NCI-H1092 treated with DMSO at 0.1 percent for 48 hours (cell line): ENCODE measurements at places on chromosomes 3 and 15.

DNA sequence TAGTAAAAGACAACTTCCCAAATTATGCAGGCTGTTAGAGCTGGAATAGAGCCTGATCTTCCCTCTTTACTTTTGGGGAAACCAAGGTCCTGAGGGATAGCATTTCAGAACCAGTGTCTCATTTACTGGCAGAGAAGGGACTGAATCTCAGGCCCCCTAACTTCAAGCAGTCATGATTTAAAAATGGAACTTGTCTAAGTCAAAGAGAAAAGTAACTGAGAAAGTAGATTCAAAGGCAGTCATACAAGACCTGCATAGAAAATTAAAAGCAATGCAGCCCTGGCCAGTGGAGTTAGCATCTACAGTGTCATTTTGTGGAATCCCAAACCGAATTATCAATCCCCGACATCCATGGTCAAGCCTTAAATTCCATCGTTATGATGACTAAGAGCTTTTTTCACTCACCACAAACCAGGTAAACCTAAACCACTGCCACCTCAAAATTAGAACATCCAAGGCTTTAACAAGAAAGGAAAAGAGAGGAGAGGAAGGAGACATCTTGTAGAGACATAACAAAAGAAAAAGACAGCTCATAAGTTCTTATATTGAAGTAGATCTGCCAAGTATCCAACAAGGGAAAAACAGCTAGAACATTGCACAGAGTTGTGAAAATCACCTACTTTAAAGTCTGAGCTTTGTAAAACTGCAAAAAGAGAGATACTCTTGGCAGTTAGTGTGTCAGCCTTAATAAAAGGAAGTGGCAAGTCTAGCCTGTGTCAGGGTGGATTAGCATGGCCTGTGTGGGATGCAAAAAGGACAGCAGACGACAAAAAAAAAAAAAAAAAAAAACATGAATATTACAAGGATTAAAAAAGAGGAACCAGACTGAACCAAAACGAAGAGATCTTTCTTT, 54.1 kb upstream of the CCR2 start:
- no peak for DNase-seq

DNA sequence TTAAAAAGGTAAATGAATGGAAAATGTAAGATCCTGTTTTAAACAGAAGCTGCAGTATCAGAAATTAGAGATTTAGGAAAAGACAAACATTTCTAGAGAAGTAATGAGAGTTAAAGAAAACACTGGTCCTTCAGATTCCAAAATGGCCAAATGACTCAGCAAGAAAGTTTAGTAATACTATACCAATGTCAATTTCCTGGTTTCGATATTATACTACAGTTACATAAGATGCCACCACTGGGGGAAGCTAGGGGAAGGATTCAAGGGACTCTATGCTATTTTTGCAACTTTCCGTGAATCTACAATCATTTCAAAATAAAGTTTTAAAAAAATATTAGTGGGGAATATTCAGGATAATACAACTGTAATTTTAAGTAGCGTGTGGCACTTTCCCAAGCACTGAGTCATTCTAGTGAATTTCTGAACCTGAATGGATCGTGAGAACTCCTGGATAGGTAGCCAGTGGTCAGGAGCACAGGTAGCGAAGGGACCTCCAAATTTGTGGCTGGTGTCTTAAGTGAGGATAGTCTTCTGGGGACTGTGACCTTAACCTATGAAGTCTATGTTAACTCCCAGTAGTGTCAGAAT, 37.6 kb downstream of the TMCC1 start:
- DNase-seq = no peak

- no peak for DNase-seq
Observed at GRCh38 chr3:158569794-158570193, 1.2 kb upstream of the MLF1 start.

GRCh38 chr3:170542704-170543103, 43.2 kb downstream of the SLC7A14 start:
- no peak for DNase-seq

DNA sequence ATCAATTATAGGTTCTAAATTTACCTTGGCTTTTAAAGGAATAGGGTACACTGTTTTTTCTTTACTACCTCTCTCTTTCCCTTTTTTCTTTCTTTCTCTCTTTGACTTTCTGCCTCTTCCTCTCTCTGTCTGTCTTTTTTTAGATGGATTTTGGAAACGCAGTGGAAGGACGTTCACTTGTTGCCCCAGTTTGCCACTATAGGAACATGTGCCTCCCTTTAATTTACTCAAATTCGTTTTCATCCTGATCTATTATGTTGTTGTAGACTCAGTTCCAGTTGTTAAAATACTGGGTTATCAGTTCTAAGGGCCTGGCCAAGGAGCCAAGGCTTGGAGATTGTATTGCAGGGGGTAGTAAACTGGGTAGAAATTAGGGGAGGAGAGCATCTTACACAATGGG, 1.1 kb upstream of the SPINK8 start:
- no peak for DNase-seq

- no peak for DNase-seq
Observed at GRCh38 chr15:67852418-67852817, 12.6 kb upstream of the RNU6-1 start.

GRCh38 chr3:153767601-153768560, 353.3 kb upstream of the ARHGEF26 start:
- DNase-seq = no peak

- DNase-seq = no peak
Observed at GRCh38 chr3:45055411-45056143, 29.5 kb downstream of the CLEC3B start.

- no peak for DNase-seq
Observed at GRCh38 chr15:75599401-75599800, 20.3 kb upstream of the PTPN9 start.

- DNase-seq = no peak
Observed at GRCh38 chr15:99154271-99154670, 49.4 kb downstream of the SYNM start.

DNA sequence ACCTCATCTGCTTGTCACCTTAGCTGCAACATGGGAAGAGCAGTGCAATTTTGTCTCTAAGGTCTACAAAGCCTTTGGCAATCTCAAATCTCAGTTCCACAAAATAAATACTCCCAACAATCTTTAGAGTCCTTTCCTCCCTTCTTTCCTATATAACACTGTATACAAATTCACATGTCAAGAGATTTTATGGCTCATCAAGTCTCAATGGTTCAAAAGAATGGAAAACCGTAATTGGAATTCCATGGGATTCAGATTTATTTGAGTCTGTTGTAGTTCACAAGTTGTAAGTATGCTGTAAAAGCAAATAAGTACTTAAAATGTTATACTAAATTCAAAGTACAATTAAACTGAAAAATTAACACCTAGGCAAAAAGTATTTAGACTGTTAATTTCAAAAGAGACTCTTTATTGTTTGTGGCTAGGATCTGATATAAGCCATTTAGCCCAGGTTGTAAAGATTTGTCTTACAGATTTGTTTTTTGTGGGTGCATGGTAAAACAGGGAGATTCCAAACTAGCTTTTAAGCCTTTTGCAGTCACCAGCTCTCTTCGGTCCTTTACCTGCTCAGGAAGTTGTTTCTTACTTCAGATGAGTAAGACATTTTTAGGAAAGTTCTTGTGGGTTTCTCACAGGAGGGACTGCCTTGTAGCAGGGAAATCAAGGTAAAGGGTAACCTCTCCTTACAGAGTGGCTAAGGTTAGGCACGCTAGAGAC, 50.1 kb downstream of the CMSS1 start:
- no peak for DNase-seq

DNA sequence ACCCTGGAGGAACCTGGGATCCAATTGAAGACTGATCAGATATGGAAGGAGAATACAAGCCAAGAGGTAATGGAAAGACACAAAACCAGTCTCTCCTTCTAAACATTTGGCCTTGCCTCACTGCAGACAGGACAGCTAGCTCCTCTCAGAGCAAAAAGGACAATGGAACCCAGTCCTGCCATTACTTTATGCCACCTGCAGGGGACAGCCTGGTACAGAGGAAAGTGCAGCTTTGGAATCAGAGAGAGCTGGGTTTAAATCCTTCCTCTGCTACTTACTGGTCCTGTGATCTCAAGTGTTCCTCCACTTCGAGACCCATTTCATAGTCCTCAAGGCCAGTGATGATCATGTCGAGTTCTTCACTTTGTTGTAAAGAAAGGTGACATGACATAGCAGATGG, 159.4 kb upstream of the SMAD3 start:
- DNase-seq = no peak

GRCh38 chr3:184808021-184808420, 3.9 kb upstream of the VPS8 start:
- DNase-seq = no peak
